ENCODE measurements at places on chromosomes 6 and 20.

DNA sequence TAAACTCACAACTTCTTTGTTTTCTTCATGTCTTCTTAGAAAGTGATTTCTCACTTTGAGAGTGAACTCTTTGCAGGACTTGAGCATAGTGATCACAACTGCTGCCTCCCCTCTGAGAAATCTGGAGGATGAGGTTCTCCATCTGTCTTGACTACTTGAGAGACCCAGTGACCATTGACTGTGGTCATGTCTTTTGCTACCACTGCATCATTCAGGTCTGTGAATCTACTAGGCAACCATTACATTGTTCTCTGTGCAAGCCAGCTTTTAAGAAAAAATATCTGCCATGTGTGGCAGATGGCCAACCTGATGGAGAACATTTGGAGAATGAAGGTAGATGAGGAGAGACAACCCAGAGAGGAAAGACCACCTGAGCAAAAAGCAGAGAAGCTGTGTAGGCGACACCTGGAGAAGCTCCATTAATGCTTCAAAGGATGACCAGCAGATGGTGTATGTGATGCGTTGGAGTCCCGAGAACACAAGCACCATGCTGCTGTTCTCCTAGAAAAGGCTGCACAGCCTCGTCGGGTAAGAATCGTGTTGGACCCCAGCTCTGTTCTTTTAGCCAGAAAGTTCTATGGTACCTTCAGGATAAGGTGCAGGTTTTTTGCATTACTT lies 25.1 kb upstream of the TRIM26 start:
- peak; percentile 46 for DNase-seq

- DNase-seq: peak; percentile 14
These were observed 545 bp upstream of the ASCC3 start for GRCh38 chr6:100881707-100882040.

DNA sequence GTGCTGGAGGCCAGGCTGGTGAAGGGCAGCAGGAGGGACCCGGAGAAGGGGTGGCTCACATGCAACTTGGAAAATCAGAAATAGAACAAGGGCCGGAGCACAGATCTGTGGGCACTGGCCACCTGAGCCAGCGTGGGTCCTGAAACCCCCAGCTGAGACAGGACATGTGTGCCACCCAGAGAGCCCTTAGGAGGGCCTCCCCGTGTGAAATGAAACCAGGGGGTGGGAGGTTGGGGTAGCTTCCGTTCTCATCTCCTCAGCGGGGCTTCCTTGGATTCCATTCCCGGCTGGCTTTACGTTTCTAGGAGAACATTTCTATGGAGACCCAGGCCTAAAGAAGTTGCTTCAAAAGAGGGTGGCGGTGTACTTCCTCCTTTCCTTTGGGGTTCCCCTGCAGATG lies 5.7 kb downstream of the FOXP4 start:
- DNase-seq: no peak

DNA sequence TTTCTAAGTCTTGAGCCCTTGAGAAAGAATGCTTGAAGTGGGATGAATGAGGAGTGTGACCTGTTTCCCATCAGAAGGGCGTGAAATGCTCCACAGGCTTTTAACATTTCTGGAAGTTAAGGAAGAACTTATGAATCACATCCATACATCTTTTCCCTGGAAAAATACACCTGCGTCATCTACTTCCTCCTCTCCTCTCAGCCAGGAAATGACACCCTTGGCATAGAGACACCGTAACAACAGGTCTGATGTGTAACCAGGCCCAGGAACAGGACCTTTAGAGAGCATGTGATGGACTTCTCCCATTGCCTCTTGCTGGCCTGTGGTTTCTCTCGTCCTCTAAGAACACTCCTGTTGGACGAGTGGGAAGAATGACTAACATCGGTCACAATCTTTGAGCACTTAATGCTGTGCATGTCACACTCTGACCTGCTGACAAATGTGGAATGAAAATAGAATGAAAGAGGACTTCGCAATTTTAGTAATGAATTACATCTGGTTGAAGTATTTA lies 28.5 kb upstream of the CITED2 start:
- DNase-seq: no peak

GRCh38 chr20:3788685-3789155 lies 2.2 kb upstream of the CENPB start:
- DNase-seq: no peak

DNA sequence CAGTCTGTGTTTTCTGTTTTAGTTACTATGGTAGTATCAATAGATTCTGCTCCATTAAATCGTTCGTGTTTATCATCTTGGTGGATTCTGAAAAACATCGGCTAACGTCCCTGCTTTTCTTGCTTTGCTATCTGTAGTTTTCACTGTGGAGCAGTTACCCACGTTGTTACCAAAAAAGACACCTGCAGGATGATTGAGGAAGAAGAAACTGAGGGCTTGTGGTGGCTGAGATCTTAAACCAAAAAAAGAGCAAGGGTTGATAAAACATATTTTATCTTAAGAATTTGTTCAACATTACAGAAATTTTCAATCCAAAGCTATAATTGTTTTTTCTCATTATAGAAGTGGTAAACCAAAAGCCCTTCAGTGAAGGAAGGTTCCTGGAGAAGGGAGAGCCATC lies 166.3 kb downstream of the FARS2 start:
- no peak for DNase-seq

DNA sequence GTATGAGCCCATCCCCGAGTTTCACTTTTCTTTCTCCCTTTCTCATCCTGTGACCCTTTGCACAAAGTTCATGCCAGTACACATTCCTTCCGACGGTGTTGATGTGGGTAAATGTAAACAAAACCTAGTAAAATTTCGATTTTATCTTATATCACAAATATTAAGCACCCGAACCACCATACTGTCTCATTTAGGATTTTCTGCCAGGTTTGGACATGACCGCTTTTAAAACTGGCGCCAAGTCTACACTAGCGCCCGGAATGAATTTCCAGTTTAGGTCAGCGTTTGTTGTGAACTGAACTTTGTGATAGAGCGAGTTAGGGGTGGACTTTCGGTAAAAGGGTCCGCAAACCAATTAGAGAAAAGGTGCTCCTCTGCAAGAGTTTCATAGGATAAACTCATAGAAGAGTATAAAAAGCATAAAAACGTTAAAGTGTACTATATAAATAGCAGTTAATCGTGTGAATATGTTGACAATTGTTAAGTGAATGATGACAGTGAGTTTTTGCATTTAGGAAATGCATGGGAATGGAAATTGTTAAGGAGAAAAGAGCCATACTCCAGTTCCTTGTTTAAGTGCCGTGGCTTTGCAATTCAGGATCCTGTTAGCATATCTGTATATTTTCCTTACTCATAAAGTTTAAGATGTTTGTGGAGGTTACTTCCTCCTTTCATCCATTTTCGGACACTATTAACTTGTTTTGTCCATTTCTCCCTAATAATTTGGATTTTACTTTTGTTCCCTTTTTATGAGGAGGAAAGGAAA lies 937 bp downstream of the AKAP7 start:
- no peak for DNase-seq

DNA sequence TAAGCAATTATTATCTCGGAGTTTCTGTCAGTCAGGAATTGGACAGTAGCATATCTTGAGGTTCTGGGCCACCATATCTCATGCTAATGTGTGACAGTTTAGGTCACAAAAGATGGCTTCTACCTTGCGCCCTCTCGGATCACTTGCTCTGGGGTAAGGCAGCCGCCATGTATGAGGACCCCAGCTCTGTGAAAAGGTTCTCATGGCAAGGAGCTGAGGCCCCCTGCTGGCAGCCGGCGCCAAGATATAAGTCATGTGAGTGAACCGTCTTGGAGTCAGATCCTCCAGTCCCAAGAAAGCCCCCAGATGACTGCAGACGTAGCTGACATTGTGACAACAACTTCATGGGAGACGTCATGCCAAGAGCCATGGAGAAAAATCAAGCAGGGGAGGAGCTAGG lies 670.8 kb downstream of the KIF16B start:
- no peak for DNase-seq

- DNase-seq: no peak
These were observed 8.2 kb upstream of the KCNB1 start for GRCh38 chr20:49490689-49491088.

DNA sequence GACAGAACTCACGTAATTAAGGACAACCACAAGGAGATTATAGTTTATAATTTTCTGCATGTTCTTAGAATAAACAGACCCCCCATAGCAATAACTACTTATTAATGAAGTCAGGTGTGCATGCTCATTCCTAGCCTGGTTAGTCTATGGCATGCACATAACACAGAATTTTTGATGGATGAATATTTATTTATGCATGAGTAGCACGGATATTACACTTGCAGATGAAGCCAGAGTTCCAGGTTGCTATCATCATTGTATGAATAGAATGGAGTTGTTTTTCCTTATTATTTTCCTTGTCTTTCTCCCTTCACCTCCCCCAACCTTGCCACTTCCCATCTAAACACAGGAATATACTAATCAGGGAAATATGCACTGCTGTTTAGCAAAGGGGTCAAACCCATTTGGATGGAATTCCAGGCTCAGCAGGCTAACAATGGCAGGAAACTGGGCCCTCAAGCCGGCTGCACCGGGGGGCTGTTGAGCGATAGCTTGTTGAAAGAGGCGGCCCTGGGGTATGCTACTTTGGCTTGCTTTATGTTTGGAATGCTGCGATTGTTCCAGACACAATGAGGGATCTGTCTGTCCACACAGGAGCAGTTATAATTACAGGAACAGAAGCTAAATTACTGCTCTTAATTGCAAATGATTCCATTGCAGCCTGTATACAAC lies 112.6 kb downstream of the TMEM170B start:
- no peak for DNase-seq

- no peak for DNase-seq
These were observed 14.1 kb downstream of the NINL start for GRCh38 chr20:25571240-25571639.

DNA sequence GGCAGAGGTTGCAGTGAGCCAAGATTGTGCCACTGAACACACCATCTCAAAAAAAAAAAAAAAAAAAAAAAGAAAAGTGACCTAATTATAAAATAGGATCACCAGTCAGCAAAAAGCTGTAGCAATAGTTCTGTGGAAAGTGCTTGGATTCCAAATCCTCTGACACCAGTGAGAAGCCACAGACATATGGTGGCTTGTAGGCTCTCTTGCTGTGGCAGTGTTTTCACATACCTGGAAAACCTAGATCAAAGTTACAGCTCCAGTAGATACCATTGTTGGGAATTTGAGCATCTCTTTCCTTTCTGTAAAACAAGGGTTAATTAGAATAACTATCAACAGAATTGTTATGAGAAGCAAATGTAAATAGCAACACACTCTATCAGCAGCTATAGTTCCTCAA lies 4.1 kb downstream of the CCDC170 start:
- DNase-seq: no peak

GRCh38 chr6:134422426-134423231 lies 104.7 kb upstream of the SGK1 start:
- no peak for DNase-seq

- no peak for DNase-seq
These were observed 131.7 kb downstream of the PLCB4 start for GRCh38 chr20:9200620-9201019.

- DNase-seq: no peak
These were observed 45.7 kb downstream of the PREX1 start for GRCh38 chr20:48782053-48782452.

DNA sequence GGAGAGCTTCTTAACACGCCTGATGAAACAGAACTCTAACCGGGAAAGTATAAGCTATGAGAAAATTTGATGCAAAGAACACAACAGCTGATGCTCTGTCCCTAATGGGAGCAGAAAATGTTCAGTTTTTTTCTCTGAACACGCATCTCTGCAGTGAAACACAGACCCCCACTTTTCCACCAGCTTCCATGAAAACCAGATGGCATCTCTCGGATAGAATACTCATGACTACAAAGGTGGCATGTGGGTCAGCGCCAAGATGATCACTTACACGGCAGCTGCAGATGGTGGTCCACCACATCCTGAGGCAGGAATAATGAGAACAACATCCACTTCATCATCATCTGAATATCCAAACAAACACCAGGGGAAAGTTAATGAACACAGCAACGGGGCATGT lies 85.2 kb upstream of the CNR1 start:
- no peak for DNase-seq

GRCh38 chr6:99184696-99185095 lies 164.8 kb downstream of the FAXC start:
- DNase-seq: no peak

DNA sequence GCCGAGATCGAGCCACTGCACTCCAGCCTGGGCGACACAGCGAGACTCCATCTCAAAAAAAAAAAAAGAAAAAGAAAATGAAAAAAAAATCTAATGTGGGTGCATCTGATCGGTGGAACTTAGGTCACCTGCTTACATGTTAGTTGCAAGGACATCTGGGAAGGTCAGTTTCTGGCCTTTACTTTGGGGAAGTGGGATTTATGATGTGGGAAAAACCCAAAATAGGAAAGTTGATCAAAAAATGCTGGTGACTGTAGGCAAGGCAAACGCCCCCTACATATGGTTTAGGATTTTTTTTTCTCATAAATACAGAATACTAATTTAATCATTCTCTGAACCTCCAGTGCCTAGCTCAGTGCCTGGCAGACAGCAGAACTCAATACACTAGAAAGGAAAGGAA lies 69.2 kb upstream of the PIM1 start:
- DNase-seq: no peak

- no peak for DNase-seq
These were observed 4.3 kb downstream of the TJAP1 start for GRCh38 chr6:43481591-43482236.

DNA sequence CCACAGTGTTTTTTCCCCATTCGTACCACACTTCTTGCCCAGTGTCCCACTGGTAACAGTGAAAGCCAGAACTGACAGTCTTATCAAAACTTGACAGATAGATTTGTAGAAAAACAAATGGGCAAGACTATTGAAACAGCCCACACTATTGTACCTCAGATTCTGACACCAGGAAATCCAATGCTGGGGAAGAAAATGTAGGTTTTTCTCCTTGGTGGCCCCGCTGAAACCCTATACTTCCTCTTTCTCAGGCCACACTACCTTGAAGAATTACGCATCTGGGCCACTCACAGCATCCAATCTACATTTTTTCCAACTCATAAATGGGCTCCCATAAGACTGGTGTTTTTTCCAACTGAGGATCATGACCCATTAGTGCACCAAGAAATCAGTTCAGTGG lies 90.9 kb upstream of the HDDC2 start:
- peak; percentile 17 for DNase-seq

- no peak for DNase-seq
These were observed 162.4 kb upstream of the BTBD3 start for GRCh38 chr20:11755071-11755841.

DNA sequence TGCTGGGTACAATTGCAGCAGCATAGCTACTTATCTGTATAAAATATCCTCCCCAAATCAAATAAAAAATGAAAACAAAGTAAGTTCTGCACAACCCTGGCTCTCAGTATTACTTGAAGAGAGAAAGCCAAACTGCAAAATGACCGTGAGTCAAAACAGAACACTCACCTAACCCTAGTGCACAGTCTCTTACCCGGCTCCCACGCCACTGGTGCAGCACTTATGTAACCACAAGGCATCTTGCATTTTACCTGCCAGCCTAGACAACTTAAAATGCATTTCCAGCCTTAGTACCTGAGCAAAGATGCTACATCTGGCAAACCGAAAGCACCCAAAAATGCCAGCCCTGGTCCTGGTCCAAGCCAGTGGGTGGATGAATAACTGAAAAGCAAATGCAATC lies 12.4 kb upstream of the SIRPB1 start:
- peak; percentile 44 for DNase-seq

GRCh38 chr20:43938932-43939761 lies 24.5 kb downstream of the TOX2 start:
- no peak for DNase-seq

All from GM20000 (cell line).